ENCODE measurements at places on chromosomes 11 and 22.
A peak's percentile ranks its signal among the peaks of the same experiment; 100 is the strongest.

DNA sequence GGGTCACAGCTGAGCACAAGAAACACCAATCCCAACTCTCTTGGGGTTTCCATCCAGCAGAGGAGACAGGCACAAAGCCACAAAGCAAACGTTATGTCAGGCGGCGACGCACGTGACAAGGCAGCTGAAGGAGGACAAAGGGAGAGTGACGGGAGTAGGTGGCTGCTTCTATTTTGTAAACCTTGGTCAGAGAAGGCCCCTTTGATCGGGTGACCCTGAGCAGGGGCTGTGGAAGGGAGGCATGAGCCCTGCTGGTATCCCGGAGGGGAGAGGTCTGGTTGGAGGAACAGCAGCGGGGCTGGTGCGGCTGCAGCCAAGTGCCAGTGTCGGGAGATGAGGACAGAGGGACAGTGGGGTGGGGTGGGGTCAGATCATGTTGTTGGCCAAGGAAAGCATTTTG, 17.3 kb upstream of the RFPL3 start:
- DNase-seq = no peak

- DNase-seq = no peak
Measured at GRCh38 chr11:85299258-85299942, 327.7 kb downstream of the DLG2 start.

DNA sequence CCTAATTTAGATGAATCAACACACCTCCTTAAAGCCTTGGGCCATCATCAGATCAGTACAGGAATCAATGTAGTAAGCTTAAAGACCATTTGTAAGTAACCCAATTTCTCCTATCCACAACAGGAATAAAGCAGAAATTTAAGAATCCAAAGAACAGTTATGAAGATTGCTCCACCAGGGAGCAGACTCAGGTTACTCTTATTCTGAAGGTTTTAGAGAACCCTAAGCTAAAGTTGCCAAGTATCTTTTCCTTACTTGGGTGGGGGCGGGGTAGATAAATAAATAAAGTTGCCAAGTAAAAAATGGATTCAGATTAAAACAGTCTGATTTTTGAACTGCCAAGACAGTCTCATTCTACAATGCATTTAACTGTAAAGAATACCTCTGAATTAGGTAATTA, 18.1 kb downstream of the CKAP5 start:
- no peak for DNase-seq

GRCh38 chr11:11579012-11579988, 42.5 kb downstream of the GALNT18 start:
- DNase-seq = no peak

DNA sequence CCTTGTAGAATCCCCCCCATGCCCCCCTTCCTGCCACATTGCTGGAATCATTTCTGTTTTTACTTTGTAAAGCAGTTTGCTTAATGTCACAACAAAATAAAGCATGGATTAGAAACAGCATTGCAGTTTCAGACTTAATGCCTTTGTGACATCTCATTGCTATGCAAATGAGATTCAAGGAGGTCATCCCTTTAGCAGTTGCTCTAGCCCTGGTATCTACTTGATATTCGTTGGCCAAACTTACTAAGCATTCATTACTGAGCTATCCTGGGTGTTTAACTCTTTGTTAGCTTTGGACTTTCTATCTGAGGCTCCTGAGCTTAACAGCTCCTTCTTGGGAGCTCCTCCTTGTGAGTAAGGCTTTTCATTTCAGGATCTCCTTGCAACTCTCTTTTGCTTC, 16.3 kb downstream of the FAT3 start:
- no peak for DNase-seq

DNA sequence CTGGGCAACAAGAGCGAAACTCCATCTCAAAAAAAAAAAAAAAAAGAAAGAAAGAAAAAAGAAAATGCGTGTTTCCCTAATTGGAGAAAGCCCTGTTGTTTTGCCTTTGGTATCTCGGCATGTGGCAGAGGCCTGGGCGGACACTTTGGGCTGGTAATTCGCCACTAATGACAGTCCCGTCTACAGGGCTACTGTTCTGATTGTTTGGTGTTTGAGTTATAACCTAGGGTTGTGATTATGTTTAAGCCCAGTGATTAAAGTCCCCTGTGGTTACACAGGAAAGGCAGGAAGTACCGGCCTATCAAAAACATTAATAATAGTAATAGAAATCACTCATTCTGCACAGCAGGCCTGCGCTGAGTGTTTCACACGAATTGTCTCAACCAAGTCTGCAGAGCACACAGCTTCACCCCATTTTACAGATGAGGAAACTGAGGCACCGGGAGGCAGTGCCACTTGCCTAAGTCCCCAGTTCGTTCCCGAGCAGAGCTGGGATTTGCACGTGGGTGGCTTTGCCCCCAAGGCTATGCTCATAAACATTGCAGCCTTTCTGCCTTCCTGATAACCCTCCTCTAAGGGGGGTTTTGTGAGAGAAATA, 39.1 kb upstream of the GRAMD4 start:
- no peak for DNase-seq

DNA sequence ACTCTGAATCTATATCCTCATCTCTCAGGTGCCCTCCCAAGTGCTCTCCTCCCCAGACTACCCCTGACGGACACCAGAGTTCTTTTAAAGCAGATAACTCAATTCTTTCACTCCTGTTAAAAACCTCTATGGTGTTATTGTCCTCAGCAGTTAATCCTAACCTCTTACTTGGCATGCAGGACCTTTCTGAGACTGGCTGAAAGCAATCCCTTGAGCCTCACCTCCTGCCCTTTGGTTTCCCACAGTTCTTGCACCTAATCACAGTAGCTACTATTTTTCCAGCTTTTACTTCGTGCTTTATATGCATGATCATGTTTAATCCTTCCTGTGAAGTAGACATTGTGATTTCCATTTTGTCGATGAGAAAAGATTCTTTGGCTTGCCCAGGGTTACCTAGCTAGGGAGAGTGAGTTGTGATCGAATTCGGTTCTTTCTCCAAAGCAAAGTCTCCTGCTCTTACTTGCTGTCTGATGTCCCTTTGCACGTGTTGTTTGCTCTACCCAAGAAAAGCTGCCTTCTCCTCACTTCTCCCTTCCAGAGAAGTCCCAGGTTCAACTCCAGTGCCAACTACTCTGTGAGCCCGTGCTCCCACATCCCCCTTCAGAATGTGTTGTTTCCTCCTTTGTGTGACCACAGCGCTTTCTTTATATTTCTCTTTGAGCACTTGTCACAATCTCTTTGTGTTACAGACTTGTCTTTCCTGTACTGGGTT, 2.1 kb downstream of the UBE2L3 start:
- DNase-seq = peak; percentile 41

DNA sequence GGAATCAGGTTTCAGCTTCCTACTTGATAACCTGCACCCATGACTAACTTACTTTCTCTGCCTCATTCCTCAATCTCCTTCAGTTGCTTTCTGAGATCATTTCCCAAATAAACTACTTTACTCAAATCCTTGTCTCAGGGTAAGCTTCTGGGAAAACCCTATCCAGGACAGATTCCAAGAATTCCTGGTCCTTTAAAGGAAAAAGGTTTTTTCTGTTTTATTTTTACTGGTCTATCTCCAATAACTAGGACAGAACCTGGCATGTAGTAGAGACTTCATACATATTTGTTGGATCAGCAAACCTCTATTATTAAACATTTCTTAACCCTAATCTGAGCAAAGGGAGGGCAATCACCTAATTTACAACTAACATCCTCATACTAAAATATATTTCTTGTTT, 910.5 kb upstream of the CHORDC1 start:
- no peak for DNase-seq

GRCh38 chr22:29306175-29306834, at the start of gene GAS2L1:
Gene GAS2L1 (plus strand): TSS chr22:29306650. CDS start chr22:29308106, 1,456 bp downstream.
- no peak for DNase-seq

DNA sequence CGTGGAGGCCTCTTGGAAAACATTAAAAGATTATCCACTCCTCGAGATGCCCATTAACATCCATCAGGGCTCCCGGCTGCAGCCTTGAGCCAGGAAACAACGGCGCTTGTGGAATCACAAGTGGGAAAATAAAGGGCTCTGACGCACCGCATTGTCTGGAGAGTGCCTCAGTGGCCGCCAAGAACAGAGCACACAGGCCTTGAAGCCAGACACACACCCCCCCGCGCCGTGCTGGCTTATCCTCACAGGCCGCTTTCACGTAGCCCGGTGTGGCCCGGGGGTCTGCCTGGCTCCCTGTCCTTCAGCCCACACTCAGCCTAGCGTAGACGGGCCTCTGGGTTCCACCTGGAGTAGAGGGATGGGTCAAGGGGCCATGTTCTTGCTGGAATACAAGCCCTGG, 1020.5 kb downstream of the BRD1 start:
- no peak for DNase-seq

- DNase-seq = no peak
Measured at GRCh38 chr11:17890325-17890724, 122.5 kb downstream of the SERGEF start.

DNA sequence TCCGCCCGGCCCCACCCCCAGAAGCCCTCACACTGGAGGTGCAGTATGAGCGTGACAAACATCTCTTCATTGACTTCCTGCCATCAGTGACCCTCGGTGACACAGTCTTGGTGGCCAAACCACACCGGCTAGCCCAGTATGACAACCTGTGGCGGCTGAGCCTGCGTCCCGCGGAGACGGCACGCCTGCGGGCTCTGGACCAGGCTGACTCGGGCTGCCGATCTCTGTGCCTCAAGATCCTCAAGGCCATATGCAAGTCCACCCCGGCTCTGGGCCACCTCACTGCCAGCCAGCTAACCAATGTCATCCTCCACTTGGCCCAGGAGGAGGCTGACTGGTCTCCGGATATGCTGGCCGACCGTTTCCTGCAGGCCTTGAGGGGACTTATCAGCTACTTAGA, 6.6 kb upstream of the ATF4 start:
- DNase-seq = no peak

DNA sequence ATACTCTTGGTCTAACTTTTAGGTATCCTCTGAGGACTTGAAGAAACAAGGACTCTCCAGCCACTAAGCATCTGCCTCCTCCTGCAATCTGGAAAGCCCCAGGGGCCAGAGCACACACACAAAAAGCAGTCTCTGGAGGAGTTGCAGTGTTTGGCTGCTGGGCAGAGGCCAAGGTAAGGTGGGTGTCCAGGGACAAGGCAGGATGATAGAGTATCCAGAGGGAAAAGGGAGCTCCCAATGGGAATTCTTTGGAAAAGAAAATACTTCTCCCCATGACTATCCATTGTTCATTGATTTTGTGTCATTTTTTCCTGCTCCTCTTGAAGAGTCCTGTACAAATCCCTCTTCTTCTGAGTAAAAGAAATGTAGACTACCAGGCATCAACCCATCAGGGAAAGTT, at the start of gene OR52I2:
OR52I2 (plus strand) TSS at position 301 of the 400 bp plus-strand sequence.
- DNase-seq = no peak

DNA sequence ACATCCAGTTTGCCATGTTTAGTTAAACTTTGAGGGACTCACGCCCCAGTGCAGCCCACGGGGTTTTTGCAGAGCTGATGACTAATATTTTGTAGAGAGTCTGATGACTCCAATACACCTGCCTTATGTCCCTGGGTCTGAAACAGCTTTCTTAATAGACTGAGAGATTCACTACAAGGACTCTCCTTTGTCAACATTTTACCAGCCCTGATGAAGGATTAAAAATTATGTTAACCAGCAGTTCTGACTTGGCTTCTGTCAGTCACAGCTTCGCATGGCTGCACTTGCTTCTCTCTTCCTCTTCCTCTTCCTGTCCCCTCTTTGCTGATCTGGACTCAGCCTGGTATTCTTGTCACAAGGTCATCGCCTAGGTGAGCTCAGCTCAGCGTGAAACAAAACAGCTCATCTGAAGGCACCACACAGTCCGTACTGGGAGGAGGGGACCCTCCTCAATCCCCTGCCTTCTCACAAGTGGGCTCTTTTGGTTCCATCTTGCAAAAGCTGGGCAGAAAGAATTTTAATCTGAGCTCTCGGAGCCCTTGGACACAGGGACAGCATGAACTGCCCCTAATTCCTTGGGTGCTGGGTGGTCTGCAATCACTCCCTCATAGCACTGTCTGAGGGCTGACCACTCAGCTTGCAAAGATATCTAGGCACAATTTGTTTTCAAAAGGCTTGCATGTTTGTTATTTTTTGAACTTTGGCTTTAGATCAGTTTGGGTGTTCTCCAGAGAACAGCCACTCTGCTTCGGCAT, 38.1 kb upstream of the POU2AF1 start:
- DNase-seq = peak; percentile 48

DNA sequence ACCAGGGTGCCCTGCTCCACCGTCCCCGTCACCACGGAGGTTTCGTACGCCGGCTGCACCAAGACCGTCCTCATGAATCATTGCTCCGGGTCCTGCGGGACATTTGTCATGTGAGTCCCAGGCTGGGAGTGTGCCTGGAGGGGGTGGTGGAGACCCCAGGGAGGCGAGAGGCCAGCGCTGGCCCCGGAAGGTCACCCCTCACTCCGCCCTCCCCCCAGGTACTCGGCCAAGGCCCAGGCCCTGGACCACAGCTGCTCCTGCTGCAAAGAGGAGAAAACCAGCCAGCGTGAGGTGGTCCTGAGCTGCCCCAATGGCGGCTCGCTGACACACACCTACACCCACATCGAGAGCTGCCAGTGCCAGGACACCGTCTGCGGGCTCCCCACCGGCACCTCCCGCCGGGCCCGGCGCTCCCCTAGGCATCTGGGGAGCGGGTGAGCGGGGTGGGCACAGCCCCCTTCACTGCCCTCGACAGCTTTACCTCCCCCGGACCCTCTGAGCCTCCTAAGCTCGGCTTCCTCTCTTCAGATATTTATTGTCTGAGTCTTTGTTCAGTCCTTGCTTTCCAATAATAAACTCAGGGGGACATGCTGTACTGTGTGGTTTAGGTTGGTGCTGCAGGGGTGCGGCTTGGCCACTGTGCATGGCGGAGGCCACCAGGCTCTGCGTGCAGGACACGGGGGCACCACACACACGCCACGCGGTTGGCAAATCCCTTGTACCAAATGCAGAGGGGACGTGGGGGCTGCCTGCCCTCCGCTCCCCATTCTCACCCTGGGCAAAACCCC, 35.4 kb downstream of the MUC2 start:
- DNase-seq = no peak

GRCh38 chr11:3837793-3838192, 3.0 kb downstream of the RHOG start:
- DNase-seq = no peak

GRCh38 chr11:33448461-33449130, 191.4 kb downstream of the HIPK3 start:
- DNase-seq = no peak

GRCh38 chr11:100925935-100926334, 203.7 kb downstream of the PGR start:
- no peak for DNase-seq

DNA sequence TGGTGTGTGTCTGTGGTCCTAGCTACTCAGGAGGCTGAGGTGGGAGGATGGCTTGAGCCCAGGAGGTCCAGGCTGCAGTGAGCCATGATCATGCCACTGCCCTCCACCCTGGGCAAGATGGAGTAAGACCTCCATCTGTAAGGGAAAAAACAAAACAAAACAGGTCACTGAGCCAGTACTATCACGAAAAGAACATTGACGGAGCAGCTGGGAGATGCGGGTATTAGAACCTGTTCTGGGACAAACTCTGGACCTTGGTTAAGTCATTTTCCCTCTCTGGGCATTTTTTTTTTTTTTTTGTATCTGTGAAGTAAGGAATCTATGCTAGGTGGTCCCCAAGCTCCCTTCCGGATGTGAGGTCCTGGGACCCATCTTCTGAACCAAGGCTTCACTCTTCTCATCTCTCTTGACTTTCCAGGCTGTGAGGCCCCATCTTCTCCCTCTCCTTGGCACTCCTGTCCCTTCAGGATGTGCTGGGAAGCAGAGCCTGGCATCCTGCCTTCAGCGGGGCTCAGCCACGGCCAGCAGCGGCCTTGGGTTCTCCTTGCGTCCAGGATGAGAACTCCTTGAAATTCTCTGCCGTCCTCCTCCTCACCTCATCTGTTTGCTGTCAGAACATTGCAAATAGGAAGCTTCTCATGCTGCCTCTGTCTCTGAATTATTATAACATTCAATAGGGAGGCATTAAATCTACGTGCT, 130.8 kb downstream of the GRIK4 start:
- no peak for DNase-seq
